Stimulated activated naive CD4-positive, alpha-beta T cell (primary cell): ENCODE measurements at places on chromosomes 4 and X.

GRCh38 chr4:175998782-175999181 lies 66.9 kb upstream of the WDR17 start:
- DNase-seq = no peak

GRCh38 chr4:59553721-59554091 lies 1646.4 kb upstream of the ADGRL3 start:
- no peak for DNase-seq

DNA sequence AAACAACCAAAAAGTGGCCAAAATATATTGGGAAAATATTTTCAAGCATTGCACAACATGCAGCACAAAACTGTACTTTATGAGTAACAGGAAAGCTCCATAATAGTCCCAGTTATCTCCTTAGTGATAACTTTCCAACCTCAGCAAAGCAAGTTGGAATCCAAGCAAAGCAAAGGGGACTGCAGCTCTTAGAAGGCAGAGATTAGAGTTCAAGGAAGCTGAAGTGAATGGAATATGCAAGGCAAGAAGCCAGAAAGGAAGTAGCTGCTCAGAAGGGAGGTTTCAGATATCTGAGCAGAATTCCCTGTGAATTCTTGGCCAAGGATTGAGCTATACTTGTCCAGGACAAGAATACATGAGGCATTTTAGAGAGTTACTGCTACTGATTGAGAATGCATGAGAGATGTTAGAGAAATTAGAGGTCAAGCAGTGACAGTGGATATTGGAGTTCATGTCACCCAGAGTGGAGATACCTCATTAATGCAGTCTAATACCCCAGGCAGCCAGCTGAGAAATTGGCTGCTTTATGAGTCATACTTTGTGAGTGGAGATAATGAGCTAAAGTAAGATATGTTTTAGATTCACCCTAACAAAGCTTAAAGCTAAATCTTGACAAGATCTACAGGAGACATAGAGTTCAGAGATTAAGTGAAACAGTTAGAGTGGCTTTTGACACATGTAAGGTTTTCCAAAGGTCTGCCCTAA lies 102.8 kb downstream of the INPP4B start:
- DNase-seq = no peak

DNA sequence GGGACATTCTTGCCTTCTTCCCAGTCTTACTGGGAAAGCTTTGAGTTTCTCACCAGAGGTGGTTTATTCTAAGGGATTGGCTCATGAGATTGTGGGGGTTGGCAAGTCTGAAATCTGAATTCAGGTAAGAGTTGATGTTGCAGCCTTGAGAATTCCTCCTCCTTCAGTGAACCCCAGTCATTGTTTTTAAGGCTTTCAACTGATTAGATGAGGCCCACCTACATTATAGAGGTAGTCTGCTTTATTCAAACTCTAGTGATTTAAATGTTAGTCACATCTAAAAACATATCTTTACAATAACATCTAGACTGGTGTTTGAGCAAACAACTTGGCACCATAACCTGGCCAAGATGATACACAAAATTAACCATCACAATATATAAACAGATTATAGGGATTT lies 156.5 kb upstream of the MED14 start:
- no peak for DNase-seq

GRCh38 chr4:6917461-6918271 lies 8.0 kb downstream of the TBC1D14 start:
- DNase-seq = peak; percentile 47

DNA sequence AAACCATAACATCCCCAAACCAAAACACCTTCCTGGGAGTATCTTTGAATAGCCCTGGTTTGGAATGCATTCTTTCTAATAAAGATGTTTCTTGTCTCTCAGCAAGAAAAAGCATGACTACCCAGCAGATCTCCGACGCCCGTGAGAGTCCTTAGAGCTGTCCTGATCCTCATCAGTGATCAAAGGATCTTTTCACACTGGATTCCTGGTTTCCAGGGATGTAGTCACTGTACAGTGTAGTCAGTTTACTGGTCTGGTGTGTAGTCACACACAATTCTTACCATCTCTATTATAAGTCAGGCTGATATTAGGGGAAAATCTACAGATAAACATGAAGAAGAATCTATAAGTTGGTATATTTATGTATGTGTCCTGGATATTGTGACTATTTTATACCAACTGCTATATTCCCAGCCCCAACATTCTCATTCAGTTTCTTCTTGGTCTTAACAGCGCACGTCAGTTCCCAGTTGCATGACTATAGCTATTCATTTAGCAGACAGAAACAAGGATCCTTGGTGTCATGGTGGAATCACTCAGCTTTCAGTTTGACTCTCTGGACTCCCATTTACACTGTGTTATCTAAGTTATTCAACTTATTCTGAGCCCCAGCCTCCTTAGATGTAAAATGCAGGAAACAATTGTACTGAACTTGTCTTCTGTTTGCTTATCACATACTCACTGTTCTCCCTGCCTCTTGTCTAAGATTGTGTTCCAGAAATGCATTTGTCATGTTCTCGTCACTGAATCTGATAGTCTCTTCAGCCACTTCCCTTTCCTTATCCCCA lies 68.3 kb downstream of the SLIT2 start:
- no peak for DNase-seq
